ENCODE measurements at places on chromosomes 5 and 9. TPM values are rescaled to one million over a fixed set of nuclear protein-coding genes. Genes with fewer than 3 reads are reported as not detected.

Gene SLC36A2
- total RNA-seq = not detected

Gene UGT3A1
- total RNA-seq = not detected

Gene ADAMTS12
- not detected for total RNA-seq

Gene TRIP13
- total RNA-seq = 1.7 TPM

Gene SPATA31D4
- not detected for total RNA-seq

Gene HDAC3
- total RNA-seq = 85.5 TPM
